Fibroblast of the conjunctiva (primary cell): ENCODE measurements at places on chromosomes 3 and 15.

DNA sequence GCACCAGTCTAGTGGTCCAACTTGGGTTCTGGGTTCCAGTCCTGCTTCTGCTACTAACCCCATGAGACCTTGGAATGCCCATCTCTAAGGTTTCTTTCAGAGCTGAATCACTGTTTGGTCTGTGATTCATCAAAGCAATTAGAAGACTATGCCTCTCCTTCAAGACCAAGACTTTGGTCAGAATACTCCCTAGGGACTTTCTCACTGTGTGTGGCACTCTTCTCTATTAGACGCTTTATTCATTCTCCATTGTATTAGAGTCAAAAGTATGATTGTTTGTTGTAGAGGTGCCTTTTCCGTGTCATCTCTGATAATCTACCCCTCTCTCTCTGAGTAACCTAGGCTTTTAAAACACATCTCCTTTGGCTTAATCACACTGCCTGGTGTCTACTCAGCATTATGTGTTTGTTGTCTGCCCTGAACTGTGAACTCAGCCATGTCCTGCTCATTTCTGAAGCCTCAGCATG, 90.5 kb downstream of the LPP start:
- DNase-seq, result no peak

- no peak for DNase-seq
These were observed 51.7 kb downstream of the RASGRP1 start for GRCh38 chr15:38512901-38513300.

DNA sequence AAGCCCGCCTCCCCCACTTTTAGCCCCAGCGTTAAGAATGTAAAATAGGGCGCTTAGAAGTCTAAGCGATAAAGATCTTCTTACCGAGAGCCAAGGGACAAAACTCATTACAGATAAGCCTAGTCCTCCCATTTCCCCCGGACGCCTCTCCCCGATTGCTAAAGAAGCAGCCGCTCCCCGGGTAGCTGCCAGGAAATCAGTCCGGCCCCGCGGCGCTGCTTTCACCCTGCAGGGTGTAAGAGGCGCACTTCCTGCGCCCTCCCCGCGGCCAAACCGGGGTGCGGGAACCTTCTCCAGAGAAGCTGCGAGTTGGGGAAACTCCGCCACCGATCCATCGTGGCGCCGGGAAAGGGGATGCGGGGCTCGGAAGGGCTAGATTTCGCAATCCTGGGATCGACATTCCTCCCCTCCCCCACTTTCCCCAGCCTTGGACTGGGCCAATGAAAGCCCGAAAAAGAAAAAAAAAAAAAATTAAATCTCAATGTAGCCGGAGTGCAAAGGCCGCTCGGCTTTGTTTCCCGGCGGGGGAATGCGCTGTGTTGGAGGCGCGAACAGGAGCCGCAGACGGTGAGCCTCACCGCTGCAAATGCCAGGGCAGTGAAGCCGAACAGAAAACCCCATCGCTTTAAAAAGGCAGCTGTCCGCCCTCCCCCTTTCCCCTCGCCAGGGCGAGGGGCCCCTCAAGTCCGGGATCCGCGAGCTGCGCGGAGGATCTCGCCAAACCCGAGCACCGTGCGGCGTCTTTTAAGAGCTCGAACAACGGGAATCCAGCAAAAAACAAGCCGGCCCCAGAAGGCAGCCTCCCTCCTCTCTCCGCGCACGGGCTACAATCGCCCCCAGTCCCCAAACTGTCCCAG, 626 bp upstream of the PTPRG start:
- peak; percentile 74 for DNase-seq

- no peak for DNase-seq
These were observed 69.0 kb downstream of the COL6A5 start for GRCh38 chr3:130414457-130414856.

GRCh38 chr15:52290329-52290728, 5.3 kb downstream of the MYO5C start:
- no peak for DNase-seq

DNA sequence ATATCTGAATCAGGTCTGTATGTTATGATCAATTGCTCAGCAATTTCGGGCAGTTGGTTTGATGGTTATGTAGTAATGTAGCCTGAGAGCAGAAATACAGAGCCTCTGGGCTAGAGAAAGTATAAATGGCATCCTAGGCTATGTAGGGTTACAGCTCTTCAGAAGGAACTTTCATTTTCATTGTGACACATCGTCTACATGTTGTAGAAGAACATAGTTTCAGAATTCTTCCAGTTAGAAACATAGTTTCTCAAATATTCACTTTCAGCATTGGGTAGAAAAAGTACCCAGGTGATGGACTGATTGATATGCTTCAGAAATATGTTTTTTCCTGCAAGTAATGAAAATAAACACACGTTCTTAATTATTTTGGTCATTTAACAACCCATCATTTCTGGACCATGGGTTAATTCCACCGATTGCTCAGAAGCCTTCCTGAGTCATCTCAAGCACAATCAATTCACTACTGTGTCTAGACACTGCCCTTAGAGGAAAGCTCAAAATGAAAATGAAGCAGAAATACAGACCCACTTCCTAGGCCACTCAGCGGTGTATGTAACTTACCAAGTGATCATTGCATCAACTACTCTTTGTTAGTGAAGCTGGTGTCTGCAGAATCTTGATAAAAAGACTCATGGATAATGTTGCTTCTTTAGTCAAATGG, 88.8 kb upstream of the TSEN2 start:
- DNase-seq, result no peak

GRCh38 chr3:115272036-115272824, 125.1 kb upstream of the ZBTB20 start:
- DNase-seq, result peak; percentile 36

GRCh38 chr15:96325541-96326327, 4.8 kb upstream of the NR2F2 start:
- no peak for DNase-seq

DNA sequence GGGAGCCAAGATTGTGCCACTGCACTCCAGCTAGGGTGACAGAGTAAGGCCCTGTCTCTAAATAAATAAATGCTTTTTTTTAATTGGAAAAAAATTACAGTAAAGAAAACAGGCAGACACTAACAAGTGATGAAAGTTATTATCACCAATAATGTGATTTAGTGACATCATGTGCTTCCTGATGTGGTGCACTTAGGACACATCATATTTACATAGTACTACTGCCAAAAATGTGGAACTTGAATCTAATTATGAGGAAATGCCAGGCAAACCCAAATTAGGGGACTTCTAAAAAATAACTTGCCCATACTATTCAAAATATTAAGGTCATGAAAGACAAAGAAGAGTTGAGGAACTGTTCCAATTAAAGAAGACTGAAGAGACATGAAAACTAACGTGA, 30.8 kb downstream of the MAP4 start:
- no peak for DNase-seq

- no peak for DNase-seq
These were observed 2.0 kb upstream of the TUSC7 start for GRCh38 chr3:116707531-116707930.

- no peak for DNase-seq
These were observed 400.2 kb downstream of the SOX2 start for GRCh38 chr3:182111967-182112366.

GRCh38 chr3:40583691-40584090, 58.9 kb downstream of the ZNF621 start:
- no peak for DNase-seq

GRCh38 chr3:14358426-14359211, 43.8 kb upstream of the SLC6A6 start:
- peak; percentile 30 for DNase-seq

DNA sequence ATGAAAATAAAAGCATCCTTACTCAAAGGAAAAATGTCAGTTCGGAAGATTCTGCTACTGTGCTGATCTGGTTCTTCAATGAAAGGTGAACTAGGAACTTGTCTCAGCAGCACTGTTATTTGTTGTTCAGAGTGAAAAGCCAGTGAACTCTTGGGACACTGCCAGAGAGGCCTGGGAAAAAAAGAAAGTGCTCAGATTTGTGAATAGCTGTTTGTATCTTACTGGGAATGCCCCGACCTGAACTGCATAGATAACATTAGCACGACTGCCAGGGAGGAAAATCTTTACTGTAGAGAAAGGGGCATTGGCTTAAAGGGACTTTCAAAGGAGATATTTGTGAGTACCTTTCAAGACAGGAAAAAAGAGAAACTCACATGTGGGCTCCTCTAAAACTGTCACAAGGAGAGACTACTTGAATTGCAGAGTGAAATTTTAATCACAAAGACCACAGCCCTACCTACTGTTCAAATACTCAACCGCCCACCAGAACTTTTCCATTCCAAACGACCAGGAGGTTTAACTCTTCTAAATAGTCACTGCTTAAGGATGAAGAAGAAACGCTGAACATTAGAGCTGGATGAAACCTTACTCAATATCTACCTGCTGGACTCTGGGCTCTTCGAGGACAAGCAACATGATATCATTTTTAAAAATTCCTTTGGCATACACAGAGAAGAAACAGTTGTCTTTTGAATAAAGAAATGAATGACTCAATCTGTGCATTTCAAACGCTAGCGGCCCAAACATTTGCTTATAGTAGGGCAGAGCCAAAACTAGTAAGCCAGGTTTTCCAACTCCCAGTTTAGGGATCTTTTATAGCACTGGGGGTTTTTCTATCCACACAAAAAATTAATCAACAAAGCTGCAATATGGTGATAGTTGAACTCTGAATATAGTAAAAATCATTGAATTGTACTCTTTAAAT, 13.4 kb downstream of the TAMM41 start:
- no peak for DNase-seq

- no peak for DNase-seq
These were observed 34.8 kb upstream of the PCOLCE2 start for GRCh38 chr3:142923694-142924093.

GRCh38 chr3:186451371-186451770, 89.3 kb upstream of the DGKG start:
- DNase-seq, result no peak

GRCh38 chr15:22845289-22845900, 6.9 kb downstream of the NIPA2 start:
- no peak for DNase-seq

DNA sequence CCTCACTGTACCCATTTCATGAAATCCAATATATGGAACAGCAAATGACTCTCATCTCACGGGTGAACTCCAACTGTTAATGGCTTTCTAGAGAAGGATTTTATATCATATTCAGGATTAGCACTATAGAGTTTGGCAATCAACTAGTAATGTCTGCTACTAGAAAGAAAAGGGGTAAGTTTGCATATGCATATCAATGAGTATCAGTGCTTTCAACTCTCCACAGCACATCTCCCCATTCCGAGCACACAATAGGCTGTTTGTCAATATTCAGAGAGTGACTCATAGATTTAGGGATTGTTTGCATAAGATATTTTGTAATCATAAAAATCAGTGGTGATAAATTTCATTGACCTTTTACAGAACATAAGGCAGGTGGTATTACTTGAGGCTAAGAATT, 163.2 kb upstream of the LMCD1 start:
- no peak for DNase-seq

DNA sequence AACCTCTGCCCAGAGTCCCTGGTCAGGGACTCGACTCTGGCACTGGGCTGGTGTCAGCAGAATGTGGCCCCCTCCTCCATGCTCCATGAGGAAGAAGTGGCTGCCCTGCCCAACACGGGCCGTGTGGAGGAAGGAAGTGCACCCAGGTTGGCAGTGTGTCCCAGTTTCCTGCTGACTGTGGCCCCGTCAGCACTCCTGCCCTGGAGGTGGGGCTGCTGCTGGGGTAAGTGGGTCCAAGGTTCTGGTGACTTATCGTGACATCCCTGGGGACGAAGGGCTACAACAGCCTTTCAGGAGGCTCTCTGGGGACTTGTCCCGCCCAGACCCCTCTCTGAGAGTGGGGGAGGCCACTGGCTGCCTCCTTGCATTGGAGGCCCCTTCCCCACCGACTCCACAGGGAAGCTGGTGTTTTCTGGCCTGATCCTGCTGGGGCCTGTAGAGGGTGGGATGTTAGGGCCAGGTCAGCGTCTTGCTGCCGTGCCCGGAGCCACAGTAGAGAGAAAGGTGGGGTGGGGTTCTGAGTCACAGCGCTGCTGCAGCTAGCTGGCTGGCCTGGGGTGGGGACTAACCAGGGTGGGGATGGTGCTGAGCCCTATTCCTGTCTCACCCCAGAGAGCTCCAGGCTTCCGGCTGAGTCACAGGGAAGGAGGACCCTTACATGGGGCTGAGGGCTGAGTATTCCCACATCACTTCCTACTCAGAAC, 10.5 kb downstream of the SEMA4B start:
- DNase-seq, result no peak

DNA sequence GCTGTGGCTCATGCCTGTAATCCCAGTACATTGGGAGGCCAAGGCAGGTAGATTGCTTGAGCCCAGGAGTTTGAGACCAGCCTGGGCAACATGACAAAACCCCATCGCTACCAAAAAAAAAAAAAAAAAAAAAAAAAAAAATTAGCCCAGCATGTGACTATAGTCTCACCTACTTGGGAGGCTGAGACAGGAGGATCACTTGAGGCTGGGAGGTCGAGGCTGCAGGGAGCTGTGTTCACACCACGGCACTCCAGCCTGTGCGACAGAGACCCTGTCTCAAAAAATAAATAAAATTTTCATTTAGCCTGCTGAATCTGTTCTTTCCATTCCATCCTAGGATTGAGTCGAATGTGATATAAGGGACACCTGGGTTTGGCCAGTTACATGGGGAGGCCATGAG, 14.6 kb upstream of the PRICKLE2 start:
- no peak for DNase-seq

DNA sequence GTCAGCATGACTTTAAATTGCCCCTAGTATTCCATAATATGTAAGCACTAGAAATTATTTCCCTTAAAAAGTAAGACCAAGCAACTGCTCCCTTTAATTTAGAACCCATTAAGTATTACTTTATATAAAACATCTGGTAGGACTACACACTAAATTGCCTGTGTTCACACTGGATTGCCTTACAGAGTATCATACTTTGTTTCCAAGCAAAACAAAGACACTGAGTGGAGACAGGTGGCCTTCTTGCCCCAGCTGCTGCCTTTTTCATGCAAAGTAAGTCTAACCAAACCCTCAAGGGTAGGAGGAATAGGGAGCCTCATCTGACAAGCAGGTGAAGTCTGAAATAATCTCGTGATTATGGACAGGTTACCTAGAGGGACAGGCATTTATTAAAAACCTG, 87.3 kb downstream of the PEX5L start:
- DNase-seq, result no peak

- DNase-seq, result no peak
These were observed 143.4 kb upstream of the TSC22D2 start for GRCh38 chr3:150264561-150265279.

- DNase-seq, result no peak
These were observed 11.5 kb upstream of the MB21D2 start for GRCh38 chr3:192929146-192929545.

GRCh38 chr15:45918839-45919238, 284.0 kb downstream of the SQOR start:
- DNase-seq, result no peak

DNA sequence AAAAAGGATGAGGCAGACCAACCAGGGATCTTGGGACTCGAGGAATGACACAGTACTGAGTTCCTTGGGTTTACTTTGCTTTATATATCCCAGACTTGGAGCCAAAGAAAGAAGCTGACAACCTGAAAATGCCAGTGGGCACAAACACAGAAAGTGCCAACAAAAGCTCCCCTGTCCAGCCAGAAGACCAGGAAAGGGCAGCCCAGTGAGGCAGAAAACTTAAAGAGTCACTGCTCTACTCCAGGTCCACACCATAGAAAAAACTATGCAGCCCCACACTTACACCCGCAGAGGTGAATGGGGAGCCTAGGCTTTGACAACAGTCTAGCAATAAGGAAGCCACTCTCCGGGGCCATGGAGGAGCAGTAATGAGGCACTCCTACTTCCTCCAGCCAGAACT, 80.3 kb downstream of the FLNB start:
- DNase-seq, result no peak
